Femur (tissue), 1 donor: ENCODE measurements at places on chromosomes 3 and 15.

DNA sequence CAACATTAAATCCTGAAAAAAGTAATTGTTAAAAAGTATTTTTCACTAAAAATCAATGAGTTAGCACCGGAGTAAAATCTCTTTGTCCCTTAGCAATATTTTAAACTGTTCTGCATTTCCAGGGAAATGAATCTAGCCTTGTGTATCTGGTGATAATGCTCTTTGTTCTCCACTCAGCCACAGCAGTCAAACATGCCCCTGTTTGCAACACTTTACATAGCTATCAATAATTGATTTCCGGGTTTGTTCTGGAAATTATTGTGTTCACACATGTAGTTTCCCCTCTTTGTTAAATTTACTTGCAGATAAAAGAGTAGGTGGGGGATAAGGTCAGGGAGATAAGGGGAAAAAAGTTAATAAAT lies 3.6 kb upstream of the A4GNT start:
- no peak for DNase-seq

DNA sequence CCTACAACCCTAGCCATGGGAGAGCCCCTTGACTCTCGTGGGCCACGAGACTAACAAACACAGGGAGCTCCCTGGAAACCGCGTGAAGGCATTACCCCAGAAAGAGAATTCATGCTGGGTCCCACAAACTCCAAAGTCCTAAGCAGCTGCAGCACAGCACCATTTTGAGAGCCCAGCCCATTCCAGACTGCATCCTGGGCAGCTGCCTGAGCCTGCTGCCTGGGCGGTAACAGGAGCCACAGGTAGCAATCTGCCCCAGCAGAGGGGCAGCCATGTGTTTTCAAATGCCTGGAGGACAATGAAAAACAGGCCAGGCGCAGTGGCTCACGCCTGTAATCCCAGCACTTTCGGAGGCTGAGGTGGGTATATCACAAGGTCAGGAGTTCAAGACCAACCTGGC lies 62.9 kb upstream of the TBC1D23 start:
- DNase-seq = no peak

GRCh38 chr3:117277816-117278215 lies 568.2 kb downstream of the TUSC7 start:
- DNase-seq = peak; percentile 20

- DNase-seq = no peak
These were observed 770 bp downstream of the TBC1D5 start for GRCh38 chr3:17741621-17742101.

GRCh38 chr15:71294251-71294910 lies 179.1 kb downstream of the THSD4 start:
- DNase-seq = no peak

- DNase-seq = peak; percentile 68
These were observed 14.7 kb downstream of the TIMP4 start for GRCh38 chr3:12143949-12144504.

DNA sequence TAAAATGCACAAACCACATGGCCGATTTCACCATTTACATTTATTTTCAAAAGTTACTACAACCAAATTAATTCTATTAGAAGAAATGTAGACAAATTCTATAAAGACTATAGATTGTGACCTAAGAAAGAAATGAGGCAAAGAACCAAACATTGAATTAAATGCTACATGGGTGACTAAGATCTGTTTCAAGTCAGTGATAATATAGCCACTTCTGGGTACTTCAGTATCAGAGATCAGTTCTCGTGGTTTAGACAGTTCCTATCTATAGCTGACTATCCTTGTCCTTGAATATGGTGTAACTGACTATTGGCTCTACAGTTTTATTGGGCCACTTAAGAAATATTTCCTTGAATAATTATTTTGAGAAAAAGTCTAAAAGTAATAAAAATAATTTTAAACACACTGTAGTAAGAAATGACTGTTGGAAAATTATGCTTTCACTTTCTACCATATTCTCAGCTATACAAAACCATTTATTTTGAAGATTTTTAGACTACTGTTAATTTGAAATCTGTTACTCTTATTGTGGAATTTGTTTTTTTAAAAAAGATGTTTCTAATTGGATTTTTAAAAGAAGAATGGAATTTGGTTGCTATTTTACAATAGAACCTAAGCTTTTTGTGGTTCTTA lies 14.1 kb downstream of the KCNMB3 start:
- no peak for DNase-seq

DNA sequence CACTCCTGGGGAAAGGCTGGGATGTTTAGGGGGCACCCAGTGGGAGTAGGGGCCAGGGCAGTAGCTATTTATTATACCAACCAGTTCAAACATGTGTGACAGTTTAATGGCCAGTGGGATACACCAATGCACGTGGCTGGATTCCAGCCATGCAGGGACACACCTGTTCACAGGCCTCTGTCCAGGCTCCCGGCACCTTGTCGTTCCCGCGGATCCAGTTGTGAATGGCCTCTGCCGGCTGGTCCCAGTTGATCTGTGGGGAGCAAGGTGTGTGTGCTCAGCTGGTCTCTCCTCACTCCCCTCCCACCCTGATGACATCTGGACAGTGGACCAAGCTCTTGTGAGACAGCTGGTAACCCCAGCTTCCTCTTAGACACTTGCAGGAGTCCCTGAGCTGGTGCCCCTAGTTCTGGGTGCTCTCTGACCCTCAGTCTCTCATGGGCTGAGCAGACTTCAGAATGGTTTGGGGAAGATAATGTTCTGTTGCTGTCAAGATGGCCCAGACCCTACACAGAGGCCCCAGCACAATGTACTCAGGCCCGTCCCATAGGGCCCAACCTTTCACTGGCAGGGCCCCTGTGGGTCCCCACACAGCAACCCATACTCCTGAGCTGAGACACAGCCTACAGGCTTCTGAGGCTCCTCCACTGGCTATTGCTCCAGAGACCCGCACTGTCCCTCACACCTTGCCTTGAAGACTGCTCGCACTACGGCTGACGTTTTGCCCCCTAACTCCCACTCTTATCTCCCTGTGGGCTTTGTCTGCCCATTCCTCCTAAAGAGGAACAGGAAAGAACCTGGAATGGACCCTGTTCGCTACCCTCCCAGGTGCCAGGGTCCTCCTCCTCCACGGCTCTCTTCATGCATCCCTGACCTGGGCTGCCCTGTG lies 25.8 kb downstream of the ALDH1L1 start:
- no peak for DNase-seq

- no peak for DNase-seq
These were observed 21.6 kb downstream of the MCTP2 start for GRCh38 chr15:94252906-94253491.

DNA sequence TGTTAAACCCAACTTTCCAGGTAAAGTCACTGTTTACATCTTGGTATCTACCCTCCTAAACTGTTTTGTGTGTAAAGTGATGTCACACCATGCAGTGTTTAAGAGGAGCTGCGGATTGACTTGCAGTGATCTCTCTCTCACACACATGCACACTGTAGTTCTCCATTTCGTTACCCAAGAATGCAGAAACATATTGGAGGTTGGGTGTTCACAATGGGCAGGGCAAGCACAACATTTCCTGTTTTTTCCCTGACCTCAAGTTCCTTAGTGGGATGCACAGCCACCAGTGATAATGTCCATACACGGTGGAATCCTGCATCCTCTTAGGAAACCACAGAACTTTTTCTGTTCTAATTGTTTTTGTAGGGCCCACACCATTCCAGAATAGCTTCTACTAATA lies 85.3 kb upstream of the CFAP20DC start:
- DNase-seq = no peak

DNA sequence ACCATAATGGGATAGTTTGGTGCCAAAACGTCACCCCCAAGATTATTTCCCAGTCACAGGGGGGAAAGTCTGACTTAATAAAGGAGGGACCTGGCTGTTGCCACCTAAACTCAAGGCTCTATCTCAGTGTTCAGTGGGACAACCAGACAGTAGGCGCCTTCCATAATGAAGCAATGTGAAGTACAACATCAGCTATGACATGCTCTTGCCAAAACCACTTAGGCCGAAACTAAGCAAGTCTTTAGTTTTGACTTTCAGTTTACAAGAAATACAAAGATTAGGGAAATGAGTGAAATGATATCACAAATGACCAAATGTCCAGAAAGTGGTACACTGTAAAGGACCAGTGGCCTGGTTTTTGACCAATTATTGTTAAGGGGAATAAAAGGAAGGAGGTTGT lies 32.9 kb downstream of the SOX14 start:
- DNase-seq = no peak

GRCh38 chr15:59636184-59636583 lies 21.1 kb downstream of the GTF2A2 start:
- no peak for DNase-seq

DNA sequence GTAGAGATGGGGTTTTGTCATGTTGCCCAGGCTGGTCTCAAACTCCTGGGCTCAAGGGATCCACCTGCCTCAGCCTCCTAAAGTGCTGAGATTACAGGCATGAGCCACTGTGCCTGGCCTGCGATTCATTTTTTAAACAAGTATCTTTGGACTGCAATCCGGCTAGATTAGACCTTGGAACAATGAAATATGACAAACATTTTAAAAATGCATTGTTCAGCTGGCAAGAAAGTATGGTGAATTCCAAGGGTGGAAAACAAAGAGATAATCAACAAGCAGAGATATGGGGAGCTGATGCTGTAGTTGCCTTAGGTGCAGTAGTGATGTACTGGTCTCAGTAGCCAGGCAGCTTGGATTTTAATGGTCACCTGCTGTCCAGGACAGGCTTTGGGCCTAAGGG lies 95.8 kb upstream of the GOLGA8J start:
- no peak for DNase-seq

GRCh38 chr3:29339016-29339833 lies 58.4 kb downstream of the RBMS3 start:
- DNase-seq = no peak

DNA sequence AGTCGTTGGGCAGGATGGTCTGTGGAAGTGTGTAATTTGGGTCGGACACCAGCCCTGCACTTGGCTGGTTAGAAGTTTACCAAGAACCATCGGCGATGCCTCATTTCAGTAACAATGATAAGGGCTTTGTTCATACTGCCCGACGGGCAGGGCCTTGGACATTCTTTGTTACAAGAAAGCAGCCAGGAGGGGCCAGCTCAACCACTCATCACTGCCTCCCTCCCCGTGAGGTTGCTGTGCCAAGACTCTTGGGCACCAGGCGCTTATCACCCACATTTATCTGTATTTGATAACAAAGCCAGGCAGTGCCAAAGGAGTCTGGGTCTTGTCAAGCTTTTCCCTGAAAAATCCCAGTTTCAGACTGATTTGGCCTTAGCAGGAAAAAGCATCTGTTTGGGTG lies 235.0 kb downstream of the ADAMTS17 start:
- DNase-seq = no peak

- no peak for DNase-seq
These were observed 49.0 kb downstream of the SUCLG2 start for GRCh38 chr3:67605377-67605776.

- DNase-seq = no peak
These were observed 176.9 kb upstream of the PROK2 start for GRCh38 chr3:71961891-71962290.

DNA sequence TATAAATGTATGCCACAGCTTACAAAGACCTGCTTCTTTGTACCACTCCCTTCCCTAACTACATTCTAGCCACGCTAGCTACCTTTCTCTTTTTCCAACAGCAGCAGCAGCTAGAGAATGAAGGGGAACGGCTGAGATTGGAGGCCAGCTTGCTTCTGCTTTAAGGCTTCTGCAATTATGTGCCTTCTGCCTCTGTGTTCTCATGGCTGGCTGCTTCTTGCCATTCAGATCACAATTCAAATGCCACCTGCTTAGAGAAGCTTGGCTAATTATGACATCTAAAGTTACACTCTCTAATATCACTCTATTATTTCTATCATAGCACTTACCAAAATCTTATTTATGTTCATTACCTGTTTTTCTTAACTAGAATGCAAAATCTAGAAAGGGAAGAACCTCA lies 95.2 kb downstream of the RYK start:
- DNase-seq = no peak

GRCh38 chr15:64048781-64049460 lies 2.6 kb upstream of the DAPK2 start:
- no peak for DNase-seq

- no peak for DNase-seq
These were observed 46.5 kb upstream of the PDE8A start for GRCh38 chr15:84934942-84935729.

GRCh38 chr3:191300422-191300821 lies 28.8 kb upstream of the CCDC50 start:
- no peak for DNase-seq
